ENCODE measurements at places on chromosomes 7 and 10. TPM values are rescaled to one million over a fixed set of nuclear protein-coding genes. Genes with fewer than 3 reads are reported as not detected.

CHAT gene
- total RNA-seq = not detected

SRRM3 gene
- 0.64 TPM for total RNA-seq

TIAL1 gene
- 40.9 TPM for total RNA-seq

NEUROG3 gene
- total RNA-seq = not detected

ANXA8 gene
- total RNA-seq = 3.9 TPM

FGL2 gene
- 0.86 TPM for total RNA-seq

DNA sequence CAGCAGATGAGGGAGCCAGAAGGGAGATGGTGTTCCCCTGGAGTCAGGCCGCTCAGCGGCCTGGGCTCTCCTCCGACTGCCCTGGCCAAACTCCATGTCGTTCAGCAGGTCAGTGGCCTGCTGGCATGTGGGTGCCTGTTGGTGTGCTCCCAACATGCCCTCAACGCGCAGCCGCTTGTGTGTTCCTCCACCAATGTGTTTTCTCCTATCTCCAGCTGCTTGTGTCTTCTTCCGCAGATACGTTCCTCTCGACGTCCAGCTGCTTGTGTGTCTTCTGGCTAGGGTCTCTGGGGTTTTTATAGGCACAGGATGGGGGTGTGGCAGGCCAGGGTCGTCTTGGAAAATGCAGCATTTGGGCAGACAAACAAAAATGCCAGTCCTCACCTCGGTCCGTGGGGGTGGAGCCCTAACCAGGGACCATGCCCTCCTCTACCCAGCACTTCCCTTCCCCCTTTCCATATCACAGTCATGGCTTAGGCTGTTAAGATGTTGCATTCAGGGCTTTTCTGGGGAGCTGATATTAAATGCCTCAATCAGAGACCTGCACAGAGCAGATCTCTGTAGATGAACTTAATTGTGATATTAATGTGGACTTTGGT, 111.6 kb downstream of the TMEM178B start:
- DNase-seq = no peak

DNA sequence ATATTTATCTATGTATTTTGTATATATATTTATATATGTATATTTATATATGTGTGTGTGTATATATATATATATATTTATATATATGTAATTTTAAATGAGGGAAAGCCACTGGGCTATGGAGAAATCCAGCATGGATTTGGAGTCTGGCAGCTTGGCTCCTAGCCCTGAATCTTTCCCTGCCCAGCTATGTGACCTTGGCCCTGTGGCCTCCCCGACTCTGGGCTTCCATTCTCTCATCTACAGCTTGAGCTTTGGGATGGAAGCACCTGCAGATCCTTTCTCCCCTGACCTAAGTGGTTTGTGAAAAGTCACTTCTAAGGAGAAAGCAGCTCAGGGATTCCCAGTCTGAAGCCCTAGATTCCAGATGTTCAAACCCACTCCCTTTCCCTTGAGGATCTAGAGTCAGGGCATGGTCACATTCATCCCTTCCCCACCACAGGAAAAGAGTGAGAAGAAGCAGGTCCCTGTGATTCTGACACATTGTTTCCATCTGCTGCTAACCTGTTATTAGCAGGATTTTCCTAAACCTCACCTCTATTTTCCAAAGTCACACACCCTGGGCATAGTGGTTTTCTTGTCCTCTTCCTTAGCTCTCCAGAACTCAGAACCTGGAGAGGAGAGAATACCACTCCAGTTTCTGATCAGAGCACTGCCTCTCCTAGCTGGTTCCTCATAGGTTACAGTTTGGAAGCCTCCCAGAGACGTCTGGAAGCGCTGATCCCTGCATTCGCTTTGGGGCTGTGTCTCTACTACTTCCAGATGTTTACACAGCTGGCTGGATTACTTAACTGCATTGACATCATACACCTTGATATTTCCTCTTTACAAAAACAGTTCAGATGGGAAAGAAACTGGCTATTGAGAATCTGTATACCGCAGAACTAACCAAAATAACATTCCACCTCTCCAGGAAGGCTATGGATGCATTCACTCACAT, 327.5 kb upstream of the ZMIZ1 start:
- DNase-seq = peak; percentile 87

- DNase-seq = no peak
These were observed 11.1 kb upstream of the CAMK2B start for GRCh38 chr7:44336491-44336890.

DNA sequence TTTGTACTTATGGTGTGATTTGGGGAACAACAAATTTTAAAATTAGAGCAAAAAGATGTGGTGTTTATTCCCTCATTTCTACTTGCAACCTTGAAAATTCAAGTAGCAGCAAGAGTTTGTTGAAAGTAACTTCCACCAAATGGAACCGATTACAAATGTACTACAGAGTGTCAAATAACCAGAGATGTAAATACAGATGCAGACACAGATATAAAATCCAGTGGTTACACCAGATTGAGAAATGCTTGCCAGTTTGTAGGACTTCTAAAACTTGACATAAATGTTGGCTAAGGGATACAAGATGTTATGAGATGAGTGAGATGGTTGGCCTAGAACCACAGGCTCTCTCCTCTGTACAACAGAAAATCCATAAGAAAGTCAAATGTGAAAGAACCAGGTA, 162.1 kb downstream of the DIP2C start:
- DNase-seq = peak; percentile 51

GRCh38 chr10:125283836-125284614, 123.7 kb upstream of the CTBP2 start:
- no peak for DNase-seq

DNA sequence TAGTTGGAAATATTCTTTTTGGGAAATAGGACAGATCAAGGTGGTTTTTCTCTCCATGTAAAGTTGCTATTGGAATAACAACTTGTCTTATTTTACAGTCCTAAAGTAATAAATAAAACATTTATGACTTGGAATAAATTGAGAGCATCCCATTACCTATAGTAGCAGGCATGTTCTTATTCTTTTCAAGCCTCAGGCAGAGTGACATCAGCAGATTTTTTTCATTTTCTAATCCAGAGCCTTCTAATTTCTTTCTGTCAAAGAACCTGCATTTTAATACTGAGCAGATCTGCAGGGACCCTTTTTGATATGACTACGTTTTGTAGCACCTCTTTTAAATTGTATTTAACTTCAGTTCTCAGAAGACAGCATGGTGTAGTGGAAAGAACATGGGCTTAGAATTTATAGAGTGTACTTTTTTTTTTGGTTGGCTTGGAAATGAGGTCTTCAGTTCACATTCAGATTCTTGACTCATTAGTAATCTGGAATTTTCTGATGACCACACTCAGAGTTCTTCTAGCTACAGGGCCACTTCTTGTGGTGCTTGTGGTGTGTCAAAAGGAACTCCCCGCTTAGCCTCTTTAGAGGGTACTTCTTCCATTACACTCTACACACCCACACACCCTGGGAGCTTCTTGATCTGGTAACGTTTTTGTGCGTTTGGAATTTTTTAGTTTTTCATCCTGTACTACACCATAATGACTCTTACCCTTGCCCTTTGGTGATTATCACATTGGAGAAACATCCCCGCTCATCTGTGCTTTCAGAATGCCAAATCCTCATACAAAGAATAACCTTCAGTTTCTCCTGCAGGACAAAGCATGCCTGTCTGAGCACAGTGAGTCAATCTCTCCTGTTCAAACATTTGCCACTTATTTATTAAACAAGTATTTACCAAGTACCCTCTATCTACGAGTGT, 34.6 kb downstream of the AGK start:
- DNase-seq = peak; percentile 82

- DNase-seq = peak; percentile 97
These were observed 62.1 kb downstream of the TPST1 start for GRCh38 chr7:66267249-66267648.

- DNase-seq = peak; percentile 67
These were observed 1.4 kb upstream of the OSBPL3 start for GRCh38 chr7:24981171-24981951.

GRCh38 chr7:12653518-12653917, 33.9 kb upstream of the ARL4A start:
- DNase-seq = peak; percentile 21

GRCh38 chr7:114857605-114858004, 64.3 kb upstream of the MDFIC start:
- DNase-seq = no peak

DNA sequence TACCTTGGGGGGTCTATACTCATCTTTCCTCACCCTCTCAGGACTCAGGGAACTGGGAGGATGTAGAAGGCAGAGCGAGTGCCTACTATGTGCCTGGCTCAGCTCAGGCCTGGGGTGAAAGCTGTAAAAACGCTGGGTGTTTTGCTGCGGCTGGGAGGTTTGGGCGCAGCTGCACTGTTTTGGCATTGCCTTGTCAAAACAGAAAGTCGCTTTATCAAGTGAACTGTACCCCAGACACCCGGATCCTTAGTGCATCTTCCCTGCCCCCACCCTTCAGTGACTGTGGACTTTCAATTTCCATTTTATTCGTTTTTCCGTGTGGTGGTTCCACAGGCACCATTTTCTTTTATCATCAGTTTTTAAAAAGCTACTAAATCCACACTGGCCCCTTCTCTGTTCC, 86.7 kb upstream of the ZNF716 start:
- no peak for DNase-seq

- no peak for DNase-seq
These were observed 12.4 kb upstream of the ZNF862 start for GRCh38 chr7:149825567-149826343.

DNA sequence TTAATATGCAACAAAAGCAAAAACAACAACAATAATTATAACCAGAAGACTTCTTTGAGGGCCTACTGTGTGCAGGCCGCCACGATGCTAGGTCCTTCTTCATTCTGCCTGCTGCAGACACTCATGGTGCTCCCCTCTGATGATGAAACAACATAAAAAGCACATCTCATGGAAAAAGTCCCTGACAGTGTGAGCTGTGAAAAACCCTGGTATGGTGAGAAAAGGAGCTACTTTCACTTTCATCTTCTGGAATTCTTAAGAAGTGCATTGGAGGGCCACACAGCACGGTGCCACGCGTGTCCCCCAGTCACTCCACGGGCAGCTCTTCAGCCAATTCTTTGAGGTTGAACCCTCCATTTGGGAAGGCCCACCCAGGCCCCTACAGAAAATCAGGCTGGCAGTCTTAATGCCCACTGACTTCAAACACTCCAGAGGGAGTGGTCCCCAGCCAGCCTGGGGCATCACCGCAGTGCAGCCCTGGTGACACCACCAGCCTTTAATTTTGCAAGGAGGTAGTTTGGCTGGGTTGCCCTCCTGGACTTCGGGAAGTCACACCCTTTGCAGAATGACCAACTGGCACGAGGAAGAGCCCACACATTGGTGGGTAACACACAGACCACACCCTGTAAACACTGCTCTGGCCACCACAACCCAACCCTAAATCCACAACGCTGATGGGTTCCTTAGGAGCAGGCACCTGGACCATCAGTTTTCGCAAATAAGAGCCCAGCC, 7.7 kb downstream of the KCNMA1 start:
- peak; percentile 73 for DNase-seq

GRCh38 chr7:30650421-30650808, 31.8 kb downstream of the CRHR2 start:
- DNase-seq = no peak

Data from fibroblast of villous mesenchyme (primary cell).